ENCODE measurements at places on chromosomes 6 and 20.

GRCh38 chr6:10451828-10452509 lies 37.1 kb upstream of the TFAP2A start:
- ATAC-seq, result no peak
- no peaks in the 10 kb centered on the region for H3K36me3 ChIP-seq
- H3K4me1 ChIP-seq, result no peaks in the 10 kb centered on the region
- H3K27ac ChIP-seq, result no peak overlapping the region
- no peak overlapping the region for H3K4me3 ChIP-seq

DNA sequence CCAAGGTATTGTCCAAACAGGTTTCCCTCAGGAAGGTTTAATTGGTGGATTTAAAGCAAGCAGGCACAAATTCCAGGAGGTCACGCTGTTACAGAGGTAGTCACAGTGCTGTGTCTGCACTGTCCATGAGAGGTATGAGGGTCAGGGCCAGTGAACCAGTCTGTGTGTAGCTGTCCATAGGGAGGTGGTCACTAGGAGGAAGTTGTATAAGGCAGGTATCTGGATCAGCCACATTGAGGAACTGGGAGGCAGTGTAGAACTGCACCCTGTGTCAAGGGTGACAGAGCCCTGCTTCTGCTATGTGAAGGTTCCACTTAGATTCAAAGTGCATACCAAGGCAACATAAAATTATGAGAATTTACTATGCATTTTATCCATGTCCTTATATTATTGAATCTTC lies 73.3 kb downstream of the MAP3K4 start:
- no peak for ATAC-seq
- no peak overlapping the region for H3K27ac ChIP-seq
- H3K4me3 ChIP-seq, result no peak overlapping the region
- no peaks in the 10 kb centered on the region for H3K36me3 ChIP-seq

DNA sequence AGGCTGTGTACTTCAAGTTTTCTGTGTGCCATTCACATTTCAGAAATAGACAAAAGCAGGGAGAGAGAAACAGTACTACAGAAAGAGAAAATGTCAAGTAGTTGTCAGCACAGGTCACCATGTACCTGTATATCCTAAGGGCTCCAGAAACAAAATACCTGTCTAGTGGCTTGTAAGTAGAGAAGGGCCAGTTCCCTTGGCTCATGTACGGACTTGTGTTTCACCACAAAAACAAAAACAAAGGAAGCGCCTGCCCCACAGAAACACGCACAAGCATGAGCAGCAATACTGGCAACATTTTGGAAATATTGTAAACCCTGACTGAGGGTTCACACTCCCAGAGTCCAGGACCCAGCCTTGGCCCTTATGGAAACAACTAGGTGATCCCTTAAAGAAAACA lies 44.3 kb downstream of the CNKSR3 start:
- ATAC-seq, result no peak
- H3K4me3 ChIP-seq, result no peak overlapping the region
- H3K4me1 ChIP-seq, result no peaks in the 10 kb centered on the region
- no peaks in the 10 kb centered on the region for H3K36me3 ChIP-seq
- H3K27me3 ChIP-seq, result no peaks in the 10 kb centered on the region

DNA sequence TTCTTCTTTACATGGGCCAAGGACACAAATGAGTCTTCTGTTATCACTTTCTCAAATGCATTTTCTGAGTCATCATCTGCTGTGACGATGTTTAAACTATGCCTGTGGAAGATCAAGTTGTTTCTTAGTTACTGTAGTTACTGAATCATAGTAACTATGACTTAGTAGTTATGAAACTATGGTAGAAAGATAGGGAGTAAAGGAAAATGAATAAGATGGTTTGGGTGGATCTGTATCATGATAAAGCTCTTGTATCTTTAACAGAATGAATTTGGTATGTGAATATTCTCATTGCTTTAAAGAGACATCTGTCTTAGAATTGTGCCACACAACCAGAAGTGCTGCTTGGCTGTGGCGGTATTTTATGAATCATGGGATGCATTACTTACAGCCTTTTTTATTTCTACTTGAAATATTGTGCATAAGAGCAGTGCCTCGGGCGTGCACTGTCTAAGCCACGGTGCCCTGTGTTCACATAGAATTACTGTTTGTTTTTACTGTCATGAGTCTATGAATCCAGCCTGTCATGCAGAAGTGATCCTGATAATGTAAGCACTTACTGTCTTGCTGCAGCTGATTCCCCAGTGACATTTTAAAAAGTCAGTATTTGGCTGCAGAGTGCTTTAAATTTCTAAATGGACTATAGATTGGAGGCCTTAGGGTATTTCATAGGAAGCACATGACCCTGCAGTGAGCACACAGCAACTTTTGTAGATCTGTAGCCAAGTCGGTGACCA lies 215.2 kb downstream of the TMEM242 start:
- H3K27ac ChIP-seq, result peak overlapping the region; percentile 56
- H3K4me1 ChIP-seq, result no peaks in the 10 kb centered on the region
- H3K36me3 ChIP-seq, result no peaks in the 10 kb centered on the region
- ATAC-seq, result peak; percentile 66

DNA sequence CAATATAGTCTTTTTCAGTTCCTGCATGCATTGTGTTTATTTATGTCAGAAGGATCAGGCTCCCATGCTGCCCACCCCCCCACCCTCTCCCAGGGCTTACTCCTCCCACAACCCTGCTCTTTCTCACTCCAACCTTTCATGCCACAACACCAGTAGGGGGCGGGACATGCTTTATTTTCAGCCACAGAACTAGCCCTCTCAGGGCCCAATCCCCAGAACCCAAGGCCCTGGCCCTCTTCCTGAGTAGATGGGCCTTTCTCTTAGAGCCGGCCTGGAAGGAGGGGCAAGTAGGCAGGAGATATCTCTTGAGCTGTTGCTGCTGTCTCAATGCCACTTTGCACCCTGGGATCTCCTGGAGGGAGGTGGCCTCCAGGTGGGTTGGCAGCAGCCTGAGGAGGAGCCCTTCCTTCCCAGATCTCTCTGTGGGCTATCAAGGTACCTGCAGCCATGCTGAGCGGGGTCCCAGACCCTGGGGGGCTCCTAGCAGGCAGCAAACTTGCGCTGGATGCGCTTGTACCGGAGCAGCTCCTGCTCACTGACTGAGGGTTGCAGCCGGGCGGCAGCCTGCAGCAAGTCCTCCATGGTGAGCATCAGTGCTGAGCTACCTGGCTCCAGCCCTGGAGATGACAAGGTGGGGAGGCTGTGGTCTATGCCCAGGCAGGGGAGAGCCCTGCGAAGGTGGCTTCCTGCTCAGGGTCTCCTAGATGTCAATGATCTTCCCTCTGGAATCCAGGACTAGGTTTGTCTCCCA lies 3.5 kb downstream of the GNMT start:
- no peak for ATAC-seq
- H3K27me3 ChIP-seq, result no peaks in the 10 kb centered on the region
- H3K27ac ChIP-seq, result no peak overlapping the region
- no peak overlapping the region for H3K4me3 ChIP-seq

- no peaks in the 10 kb centered on the region for H3K27me3 ChIP-seq
- no peak overlapping the region for H3K27ac ChIP-seq
- peaks cover 5% of the 10 kb centered on the region for H3K4me1 ChIP-seq
- no peak overlapping the region for H3K4me3 ChIP-seq
These were observed 207.4 kb downstream of the FNDC1 start for GRCh38 chr6:159376516-159377158.

GRCh38 chr20:33933469-33933909 lies 60.2 kb upstream of the RALY start:
- H3K4me3 ChIP-seq, result no peak overlapping the region
- H3K27me3 ChIP-seq, result no peaks in the 10 kb centered on the region
- peak overlapping the region; percentile 76 for H3K27ac ChIP-seq
- H3K36me3 ChIP-seq, result no peaks in the 10 kb centered on the region
- peak; percentile 83 for ATAC-seq

DNA sequence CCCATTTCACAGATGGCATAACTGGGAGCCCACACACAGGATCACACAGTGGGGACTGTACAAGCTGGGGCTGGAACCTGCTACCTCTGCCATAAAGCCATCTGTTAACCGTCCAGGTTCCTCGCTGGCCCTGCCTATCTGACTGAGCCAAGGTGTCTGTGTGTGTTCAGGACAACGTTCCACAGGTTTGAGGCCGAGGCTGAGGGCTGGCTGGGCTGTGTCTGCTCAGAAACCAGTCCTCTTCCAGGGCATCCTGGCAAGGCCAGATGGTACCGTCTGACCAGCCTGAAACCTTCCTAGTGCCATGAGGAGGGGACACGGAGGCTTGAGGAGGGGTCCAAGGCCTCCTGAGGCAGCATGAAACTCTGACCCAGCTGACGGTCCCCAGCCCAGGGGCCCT lies 150.6 kb downstream of the TAF4 start:
- no peaks in the 10 kb centered on the region for H3K4me1 ChIP-seq
- no peak overlapping the region for H3K4me3 ChIP-seq
- H3K27ac ChIP-seq, result no peak overlapping the region
- H3K27me3 ChIP-seq, result peaks cover 26% of the 10 kb centered on the region

DNA sequence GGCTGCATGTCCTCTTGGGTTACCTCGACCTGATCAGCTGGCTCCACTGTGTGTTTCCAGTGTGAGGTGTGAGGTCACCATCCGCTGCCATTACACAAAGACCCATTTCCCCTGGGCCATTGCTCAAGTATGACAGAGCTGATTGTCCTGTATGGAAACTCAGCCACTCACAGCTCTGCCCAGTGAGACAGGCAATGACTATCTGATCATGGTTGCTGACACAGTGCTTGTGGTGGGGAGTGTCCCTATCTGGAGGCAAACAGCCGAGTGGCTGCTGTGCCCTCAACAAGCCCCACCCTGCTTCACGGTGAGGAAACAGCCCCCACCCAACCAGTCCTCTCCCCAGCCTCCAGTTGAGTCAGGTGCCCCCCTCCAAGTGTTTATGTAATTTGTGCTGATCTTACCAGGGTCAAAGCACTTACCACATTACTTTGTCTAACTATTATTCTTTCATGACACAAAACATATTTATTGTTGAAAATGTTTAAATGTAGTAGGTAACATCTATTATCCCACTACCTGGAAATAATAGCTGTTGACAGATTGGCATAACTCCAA lies 11.7 kb upstream of the MAPK13 start:
- H3K36me3 ChIP-seq, result no peaks in the 10 kb centered on the region
- peak; percentile 75 for ATAC-seq
- H3K27me3 ChIP-seq, result no peaks in the 10 kb centered on the region

GRCh38 chr20:57470666-57471495 lies 54.1 kb downstream of the CTCFL start:
- no peaks in the 10 kb centered on the region for H3K36me3 ChIP-seq
- H3K4me1 ChIP-seq, result peaks cover 72% of the 10 kb centered on the region
- no peak overlapping the region for H3K4me3 ChIP-seq
- H3K27ac ChIP-seq, result peak overlapping the region; percentile 84

DNA sequence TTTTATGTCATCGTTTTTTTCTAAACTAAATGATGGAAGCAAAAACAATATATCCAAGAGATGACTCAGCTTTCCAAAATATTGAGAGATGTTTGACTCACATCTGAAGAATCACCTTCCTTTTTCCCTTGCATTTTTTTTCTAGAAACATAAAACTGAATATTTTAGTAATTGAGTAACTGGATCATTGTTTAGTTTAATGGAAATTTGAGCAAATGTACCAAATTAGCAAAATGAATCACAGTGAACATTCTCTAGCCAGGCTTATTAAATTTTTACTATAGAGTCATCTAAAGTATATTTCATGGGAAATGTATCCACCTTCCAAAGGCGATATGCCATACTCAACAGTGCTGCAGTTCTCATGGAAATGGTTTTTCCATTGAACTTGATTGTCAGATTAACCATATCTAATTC lies 145.5 kb downstream of the TENT5A start:
- H3K27me3 ChIP-seq, result no peaks in the 10 kb centered on the region
- H3K27ac ChIP-seq, result no peak overlapping the region
- no peaks in the 10 kb centered on the region for H3K4me1 ChIP-seq
- H3K36me3 ChIP-seq, result no peaks in the 10 kb centered on the region

DNA sequence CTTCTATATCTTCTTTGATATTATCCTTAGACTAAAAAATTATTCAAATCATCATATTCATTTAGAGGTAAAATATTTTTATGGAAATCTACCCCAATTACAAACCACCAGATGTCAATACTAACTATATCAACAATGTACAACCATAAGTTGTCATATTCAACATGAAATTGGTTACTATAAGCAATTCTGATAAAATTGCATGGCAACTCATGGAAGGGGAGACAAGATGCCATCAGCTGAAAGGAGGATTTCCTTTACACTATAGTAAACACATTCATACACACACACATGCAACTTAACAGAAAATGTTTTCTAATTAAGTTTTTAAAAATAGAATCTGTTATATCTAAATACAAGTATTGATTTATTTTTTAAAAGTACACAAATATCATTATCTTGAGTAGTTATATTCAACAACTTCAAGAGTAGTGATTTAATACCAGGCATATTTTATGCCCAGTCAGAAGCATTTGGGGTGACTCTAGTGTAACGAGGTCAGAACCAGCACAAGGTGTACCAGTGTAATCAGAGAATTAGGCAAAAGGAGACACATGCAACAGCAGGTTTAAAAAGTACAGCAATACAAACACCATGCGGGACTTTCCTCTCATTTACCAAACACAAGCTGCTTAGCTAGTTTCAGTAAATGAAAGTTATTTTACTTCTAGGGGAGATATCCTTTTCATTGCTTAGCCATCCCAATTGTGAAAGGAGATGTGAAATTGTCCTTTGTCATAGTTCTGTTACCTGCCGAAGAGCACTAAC lies 1.0 kb downstream of the FILIP1 start:
- peaks cover 11% of the 10 kb centered on the region for H3K4me1 ChIP-seq
- no peak for ATAC-seq
- H3K27ac ChIP-seq, result peak overlapping the region; percentile 82
- peak overlapping the region; percentile 49 for H3K4me3 ChIP-seq
- H3K36me3 ChIP-seq, result no peaks in the 10 kb centered on the region
- H3K27me3 ChIP-seq, result no peaks in the 10 kb centered on the region

GRCh38 chr6:122903266-122903915 lies 92.6 kb upstream of the CLVS2 start:
- no peak for ATAC-seq
- no peaks in the 10 kb centered on the region for H3K27me3 ChIP-seq
- no peak overlapping the region for H3K4me3 ChIP-seq
- no peaks in the 10 kb centered on the region for H3K4me1 ChIP-seq

DNA sequence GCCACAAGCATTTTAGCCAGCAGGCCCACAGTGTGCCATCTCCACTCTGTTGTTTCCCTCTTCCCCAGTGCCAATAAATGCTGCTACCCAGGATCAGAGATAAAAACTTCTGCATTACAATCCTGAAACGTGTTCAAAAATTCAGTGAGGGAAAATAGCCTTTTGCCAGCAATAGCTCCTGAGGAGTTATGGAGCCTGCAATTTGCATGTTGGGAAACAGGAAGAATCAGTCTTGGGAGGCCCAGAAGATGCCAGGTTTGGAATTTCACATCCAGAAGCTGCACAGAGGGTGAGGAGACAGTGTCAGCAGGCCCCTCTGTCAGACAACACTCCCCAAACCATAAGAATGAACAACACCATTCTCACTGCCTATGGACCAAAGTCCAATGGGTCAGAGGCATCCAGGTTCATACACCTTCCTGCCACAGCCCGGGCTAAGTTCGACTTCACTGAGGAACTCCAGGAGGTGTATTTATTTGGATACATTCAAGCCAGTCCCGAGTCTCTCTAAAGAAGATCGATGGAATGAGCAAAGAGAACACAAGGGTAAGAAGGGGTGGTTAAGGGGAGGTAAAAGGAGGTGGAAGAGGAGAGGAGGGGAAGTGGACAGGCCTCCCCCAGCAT lies 20.8 kb downstream of the RRBP1 start:
- peaks cover 19% of the 10 kb centered on the region for H3K36me3 ChIP-seq
- peak overlapping the region; percentile 13 for H3K27ac ChIP-seq
- H3K4me1 ChIP-seq, result no peaks in the 10 kb centered on the region
- H3K4me3 ChIP-seq, result no peak overlapping the region

GRCh38 chr20:1390581-1391403 lies 2.1 kb downstream of the FKBP1A start:
- H3K36me3 ChIP-seq, result no peaks in the 10 kb centered on the region
- H3K27me3 ChIP-seq, result no peaks in the 10 kb centered on the region
- no peak overlapping the region for H3K4me3 ChIP-seq
- ATAC-seq, result no peak

Measured in gastroesophageal sphincter (tissue), 4 donors.